Epithelial cell of proximal tubule (primary cell): ENCODE measurements at places on chromosomes 5 and 9.

- no peak for DNase-seq
Observed at GRCh38 chr5:107739661-107740060, 68.9 kb upstream of the EFNA5 start.

DNA sequence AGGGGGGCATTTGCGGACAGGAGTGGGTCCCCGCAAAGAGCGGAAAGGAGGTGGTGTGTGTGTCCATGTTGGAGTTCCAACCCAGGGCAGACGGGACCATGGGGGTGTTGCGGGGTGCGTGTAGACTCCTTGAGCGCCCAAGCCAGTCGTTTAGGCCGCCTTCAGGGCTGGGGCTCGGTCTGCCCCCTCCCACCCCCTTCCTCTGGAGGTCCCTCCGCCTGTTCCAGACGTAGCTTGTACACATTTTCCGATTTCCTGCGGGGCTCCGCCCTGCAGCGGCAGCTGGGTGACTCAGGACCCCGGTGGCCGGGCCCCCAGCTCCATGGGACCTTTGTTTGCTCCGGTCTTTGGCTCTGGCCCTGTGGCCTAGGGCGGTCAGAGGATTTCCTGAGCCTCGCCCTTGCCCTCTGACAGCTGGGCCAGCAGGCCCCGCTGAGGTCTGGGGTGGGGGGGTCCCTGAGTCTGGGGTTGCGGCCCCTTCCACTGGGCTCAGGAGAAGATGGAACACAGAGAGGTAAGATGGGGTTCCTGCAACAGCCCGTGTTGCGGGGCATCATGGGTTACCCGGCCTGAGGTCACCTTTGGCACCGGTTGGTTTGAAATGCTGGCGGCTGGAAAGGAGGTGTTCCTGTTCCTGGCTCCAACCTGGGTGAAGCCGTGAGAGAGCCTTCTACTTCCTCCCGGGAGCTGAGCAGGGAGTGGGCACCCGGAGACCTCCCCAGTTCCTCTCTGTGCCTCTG lies 1.5 kb downstream of the PKN3 start:
- no peak for DNase-seq

GRCh38 chr5:65914641-65915196 lies 11.7 kb upstream of the ERBIN start:
- no peak for DNase-seq

DNA sequence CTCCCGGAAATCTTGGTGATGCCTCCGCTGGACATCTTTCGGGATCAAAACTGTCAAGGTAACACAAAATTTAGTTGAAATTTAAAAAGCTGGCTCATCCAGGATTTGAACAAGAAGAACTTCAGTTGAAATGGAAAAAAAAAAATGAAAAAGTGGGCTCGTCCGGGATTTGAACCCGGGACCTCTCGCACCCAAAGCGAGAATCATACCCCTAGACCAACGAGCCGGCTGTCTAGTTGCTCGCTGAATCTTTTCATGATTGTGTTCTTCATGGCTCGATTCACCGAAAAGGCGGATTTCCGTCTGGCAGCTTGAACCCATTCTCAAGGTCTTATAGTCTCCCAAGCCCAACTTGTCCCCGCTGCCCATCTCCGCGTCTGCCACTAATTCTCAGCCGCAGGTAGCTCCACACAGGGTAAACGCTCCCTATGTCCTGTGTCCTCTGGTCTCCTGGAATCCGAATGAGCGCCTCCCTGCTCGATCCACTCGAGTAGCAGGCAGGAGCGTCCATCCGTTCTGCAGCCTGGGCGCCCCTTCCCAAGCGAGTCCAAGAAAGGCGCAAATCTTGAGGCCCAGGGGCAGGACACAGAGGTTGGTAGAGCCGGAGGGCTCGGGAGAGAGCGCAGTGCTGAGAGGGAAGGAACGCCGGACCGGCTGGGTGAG lies 16.2 kb downstream of the TRIM7 start:
- no peak for DNase-seq
